Ascending aorta (tissue), 2 donors: ENCODE measurements at places on chromosomes 12 and 14.
A peak's percentile ranks its signal among the peaks of the same experiment; 100 is the strongest.

GRCh38 chr12:7935590-7936581 lies at the start of gene SLC2A3:
Gene SLC2A3, minus strand, starts transcription at chr12:7936187. Its CDS starts 153 bp downstream, at chr12:7936034.
- peak; percentile 77 for DNase-seq

GRCh38 chr12:112973011-112973735 lies 5.1 kb upstream of the OAS2 start:
- DNase-seq, result no peak

DNA sequence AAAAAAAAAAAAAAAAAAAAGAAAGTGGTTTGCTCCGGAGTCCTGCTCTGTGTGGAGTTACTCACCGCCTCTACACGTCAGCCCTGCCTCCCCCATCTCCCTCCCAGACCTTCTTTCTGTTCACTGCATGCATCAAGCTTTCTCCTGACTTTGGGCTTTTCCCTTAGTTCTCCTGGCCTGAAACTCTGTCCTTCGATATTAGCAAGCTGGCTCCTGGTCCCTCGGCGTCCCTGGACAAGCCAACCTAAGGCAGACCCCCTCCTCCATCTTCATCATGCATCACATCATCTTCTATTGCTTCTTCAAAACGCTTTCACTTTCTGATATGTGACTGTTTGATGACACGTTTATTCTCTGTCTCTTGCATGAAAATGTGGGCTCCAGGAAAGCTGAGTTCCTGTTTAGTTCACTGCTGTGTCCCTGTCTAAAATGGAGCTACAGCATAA lies 40.6 kb downstream of the SLC15A4 start:
- no peak for DNase-seq

GRCh38 chr14:59474172-59474571 lies 9.0 kb upstream of the GPR135 start:
- no peak for DNase-seq

GRCh38 chr14:98926146-98926545 lies 345.9 kb downstream of the BCL11B start:
- DNase-seq, result no peak

GRCh38 chr14:43938588-43939281 lies 568.3 kb downstream of the FSCB start:
- DNase-seq, result no peak

DNA sequence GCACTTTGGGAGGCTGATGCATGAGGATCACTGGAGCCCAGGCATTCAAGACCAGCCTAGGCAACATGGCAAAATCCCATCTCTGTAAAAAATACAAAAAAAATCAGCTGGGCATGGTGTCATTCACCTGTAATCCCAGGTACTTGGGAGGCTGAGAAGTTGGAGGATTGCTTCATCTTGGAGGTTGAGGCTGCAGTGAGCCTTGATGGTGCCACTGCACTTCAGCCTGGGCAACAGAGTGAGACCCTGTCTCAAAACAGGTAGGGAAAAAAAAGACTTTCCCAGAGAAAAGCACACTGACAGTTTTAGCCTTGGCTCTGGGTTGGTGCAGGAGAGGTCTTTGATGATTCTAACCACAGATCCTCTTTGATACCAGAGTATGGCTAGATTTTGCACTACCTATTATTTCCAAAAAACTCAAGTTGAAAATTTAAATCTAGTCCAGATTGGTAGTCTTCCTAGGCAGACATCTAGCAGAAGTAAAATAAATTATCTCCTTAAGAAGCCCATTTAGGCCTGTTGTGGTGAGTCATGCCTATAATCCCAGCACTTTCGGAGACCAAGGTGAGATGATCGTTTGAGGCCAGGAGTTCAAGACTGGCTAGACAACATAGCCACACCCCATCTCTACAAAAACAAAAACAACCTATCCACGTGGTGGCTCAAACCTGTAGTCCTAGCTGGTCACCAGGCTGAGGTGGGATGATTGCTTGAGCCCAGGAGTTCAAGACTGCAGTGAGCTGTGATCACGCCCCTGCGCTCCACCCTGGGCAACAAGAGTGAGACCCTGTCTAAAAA lies 18.6 kb downstream of the LARP4 start:
- no peak for DNase-seq

- DNase-seq, result no peak
Measured at GRCh38 chr14:64279704-64280668, 14.2 kb downstream of the ESR2 start.

DNA sequence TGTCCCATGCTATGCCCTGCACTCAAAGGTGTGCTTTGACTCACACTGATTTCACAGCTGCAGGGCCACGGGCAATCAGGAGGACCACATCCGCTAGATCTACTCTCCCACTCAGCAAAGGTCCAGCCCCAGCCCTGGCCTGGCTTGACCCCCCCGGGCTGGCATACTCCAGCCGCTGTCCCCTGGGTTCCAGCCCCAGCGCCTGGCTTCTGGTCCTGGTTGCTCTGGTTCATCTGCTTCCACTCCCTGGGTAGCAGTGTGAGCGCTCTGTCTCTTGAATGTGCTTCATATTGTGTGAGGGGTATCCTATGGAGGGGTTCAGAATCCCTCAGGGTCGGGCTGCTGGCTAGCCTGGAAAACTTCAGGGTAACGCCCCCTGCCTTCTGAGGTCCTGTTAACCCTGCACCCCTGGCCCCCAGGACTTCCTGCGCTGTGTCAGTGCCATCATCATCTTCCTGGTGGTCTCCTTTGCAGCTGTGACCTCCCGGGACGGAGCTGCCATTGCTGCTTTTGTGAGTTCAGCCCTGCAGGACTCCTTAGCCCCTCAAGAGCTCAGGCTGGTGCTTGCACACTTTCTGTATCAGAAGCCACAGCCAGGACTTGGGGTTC lies 1.9 kb downstream of the CMTM5 start:
- DNase-seq, result no peak
